Stimulated activated CD8-positive, alpha-beta memory T cell treated with anti-CD3 and anti-CD28 coated beads, Interleukin-4, amount 100 ng/mL, for 48 hours (primary cell): ENCODE measurements at places on chromosomes 12 and 14.
A peak's percentile ranks its signal among the peaks of the same experiment; 100 is the strongest.

- DNase-seq: no peak
Measured at GRCh38 chr12:32290411-32290810, 108.9 kb upstream of the FGD4 start.

DNA sequence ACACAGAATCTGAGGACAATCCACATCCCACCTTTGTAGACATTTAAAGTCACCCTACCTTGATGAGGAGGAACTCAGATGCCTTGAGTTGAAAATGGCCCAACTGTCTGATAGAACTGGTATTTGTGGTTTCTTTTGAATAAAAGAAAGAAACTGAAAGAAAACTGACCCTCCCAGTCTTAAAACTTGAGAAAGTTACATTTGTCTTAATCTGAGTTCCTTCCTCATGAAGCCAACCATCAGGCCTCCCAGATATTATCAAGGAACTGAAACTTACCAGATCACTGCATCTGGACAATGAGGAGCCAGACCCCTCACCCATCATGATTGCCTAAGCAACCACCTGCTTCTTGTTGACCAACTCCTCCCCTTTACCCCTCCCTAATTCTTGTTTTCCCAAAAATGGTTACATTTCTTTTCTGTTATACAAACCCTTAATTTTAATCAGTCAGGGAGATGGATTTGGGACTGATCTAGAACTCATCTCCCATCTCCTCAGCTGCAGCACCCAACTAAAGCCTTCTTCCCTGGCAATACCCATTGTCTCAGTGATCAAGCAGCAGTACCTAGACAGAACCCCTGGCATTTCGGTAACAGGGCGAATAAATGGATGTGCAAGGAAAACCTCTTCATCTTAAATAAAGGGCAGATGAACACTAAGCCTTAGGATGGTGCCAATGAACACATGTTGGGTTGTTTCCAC lies 72.0 kb upstream of the RESF1 start:
- DNase-seq: no peak

- DNase-seq: no peak
Measured at GRCh38 chr14:57761800-57762199, 104.1 kb downstream of the SLC35F4 start.

DNA sequence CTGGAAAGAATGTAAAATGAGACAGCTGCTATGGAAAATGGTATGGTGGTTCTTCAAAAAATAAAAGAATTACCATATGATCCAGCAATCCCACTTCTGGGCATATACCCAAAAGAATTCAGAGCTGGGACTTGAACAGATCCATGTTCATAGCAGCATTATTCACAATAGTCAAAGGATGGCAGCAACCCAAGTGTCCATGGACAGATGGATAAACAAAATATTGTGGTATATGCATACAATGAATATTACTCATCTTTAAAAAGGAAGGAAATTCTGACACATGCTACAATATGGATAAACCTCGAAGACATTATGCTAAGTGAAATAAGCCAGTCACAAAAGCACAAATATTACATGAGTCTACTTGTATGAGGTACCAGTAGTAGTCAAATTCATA lies 9.1 kb downstream of the RAB2B start:
- DNase-seq: no peak

GRCh38 chr14:69711065-69711464 lies 55.9 kb upstream of the SRSF5 start:
- no peak for DNase-seq

GRCh38 chr14:62280366-62280765 lies 518.1 kb downstream of the SNAPC1 start:
- no peak for DNase-seq

DNA sequence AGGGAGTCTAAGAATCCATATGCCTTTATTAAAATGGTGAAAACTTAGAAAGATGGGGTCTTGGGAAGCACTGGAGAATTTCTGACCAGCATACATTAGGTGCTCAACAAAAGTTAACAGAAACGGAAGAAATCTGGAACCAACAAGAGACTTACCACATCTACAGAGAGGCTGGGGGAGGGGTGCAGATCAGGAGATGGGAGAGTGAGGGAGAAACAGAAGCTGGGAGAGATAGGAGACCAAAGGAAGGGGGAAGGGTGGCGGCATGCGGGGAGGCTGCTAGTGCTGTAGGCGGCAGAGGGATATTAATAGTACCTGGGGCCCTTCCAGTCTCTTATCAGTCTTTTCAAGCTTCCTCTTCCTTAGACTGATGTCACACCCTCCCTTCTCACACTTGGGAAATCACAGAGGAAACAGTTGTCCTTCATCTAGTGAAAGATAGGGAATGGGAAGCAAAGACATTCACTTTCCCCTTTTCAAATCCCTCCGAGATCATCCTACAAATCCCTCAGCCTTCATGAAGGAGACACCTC lies 18.1 kb downstream of the ZBTB39 start:
- no peak for DNase-seq

GRCh38 chr12:75529826-75530225 lies 18.4 kb upstream of the KRR1 start:
- DNase-seq: no peak

DNA sequence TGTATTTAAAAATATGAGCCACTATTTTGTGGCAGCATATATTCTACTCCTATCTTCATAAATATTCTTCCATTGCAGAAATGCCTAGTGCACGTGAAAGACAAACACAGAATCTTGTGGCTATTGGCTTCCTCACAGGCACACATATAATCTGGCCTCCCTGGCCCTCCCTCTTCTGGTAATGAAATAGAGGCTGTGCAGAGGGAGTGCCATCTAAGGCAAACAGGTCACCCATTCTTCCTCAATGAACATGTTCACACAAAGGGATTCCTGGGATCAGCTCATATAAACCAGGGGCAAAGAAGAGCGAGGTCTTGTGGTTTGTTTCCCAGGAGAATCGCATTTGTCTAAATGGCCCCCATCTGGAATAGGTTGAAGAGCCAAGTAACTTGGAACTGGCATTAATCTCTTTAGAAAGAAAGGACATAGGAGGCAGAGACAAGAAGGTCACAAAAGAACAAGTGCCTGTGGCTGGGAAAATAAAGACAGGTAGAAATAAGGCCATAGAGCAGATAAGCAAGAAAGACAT lies 171.6 kb upstream of the PTPRQ start:
- DNase-seq: no peak

- no peak for DNase-seq
Measured at GRCh38 chr12:104641862-104642261, 185.1 kb downstream of the CHST11 start.

DNA sequence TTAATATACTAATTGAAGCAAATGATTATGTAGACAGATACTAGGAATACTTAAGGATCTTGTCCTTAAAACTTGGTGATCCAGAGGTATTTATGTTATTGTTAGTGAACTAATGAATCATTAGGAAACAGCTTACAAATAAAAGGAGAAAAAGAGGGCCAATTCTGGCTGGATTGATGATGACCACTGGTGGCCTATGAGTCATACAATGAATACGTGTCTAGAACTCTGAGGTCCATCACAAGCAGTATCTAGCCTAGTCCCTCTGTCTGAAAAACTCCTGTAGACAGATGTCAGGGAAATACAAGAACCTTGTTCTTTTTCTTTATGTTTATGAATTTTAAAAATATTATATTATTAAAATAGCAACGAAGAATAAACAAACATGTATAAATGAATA lies 51.7 kb upstream of the RTL1 start:
- DNase-seq: no peak

DNA sequence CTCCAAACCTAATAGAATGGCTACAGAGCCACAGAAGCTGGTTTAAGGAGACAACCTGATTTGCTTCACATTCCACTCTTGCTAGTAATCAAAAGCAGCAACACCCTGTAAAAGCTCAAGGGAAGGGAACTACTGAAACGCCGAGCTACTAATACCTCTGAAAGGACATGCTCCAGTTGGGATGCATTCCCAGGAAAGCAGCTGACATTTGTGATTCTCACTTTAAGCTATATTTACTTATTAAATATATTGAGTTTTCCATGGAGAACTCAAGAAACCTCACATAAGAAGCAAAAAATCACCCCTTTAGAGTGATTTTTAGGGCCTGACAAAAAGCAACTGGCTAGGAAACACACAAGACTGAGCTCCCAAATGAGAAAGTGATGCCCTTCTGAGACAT lies 1073.0 kb upstream of the FLRT2 start:
- DNase-seq: no peak

GRCh38 chr14:35412272-35413056 lies 7.9 kb upstream of the NFKBIA start:
- DNase-seq: no peak

- DNase-seq: no peak
Measured at GRCh38 chr12:6201213-6201608, 1.0 kb downstream of the CD9 start.

GRCh38 chr12:6341417-6342139 lies at the start of gene TNFRSF1A:
Gene TNFRSF1A (minus strand): TSS chr12:6342076. CDS start chr12:6341814, 262 bp downstream.
- DNase-seq: peak; percentile 64

DNA sequence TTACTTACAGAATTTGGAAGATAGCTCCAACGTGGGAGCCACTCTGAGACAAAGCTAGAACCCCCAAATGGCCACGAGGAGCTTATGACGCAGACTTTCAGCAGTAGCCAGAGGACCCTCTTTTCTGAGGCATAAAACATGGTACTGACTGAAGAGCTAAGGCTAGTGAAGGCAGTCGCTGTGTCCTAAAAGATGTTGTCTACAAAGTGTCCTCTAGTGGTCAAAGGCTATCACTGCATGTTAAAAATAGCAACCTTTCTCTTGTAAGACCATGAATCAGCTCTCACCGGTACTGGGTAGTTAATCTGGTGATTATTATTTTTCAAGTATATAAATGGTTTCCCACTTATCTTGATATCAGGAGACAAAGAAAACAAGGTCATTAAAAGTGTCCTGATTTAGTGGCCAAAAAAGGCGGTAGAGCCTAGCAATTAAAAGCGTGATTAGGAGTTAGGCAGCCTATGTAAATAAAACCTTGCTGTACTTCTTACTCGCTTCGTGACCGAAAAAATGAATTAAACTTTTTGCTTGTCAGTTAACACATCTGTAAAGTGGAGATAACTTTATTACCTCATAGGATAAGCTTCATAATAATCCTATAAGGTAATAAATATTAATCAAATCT lies 47.0 kb upstream of the LGR5 start:
- DNase-seq: no peak

GRCh38 chr12:130754234-130754901 lies 38.3 kb upstream of the RIMBP2 start:
- no peak for DNase-seq
